Right lung (tissue), 10 donors: ENCODE measurements at places on chromosomes 7 and 10. TPM values are rescaled to one million over a fixed set of nuclear protein-coding genes. Genes with fewer than 3 reads are reported as not detected.

The OR13A1 gene
- not detected for polyA plus RNA-seq

DNA sequence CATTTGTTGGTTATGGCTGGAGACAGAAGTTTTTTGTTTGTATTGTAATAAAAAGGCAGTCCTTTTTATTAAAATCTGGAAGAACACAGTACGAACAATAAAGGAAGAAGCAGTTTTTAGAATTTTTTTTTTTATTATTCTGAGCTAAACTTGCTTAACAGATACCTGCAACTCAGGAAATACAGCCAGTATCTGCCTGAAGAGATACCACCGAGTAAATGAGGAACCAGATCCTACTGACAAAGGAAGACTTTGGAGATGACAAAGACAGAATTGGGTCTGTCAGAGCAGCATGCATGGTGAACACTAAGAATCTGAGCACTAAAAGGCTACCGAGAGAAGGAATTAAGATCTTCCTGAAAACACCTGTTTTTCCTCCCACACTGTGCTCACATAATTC, 1335.9 kb upstream of the SORCS1 start:
- no peak for DNase-seq

The CLEC2L gene
- polyA plus RNA-seq, result 0.78 TPM

- DNase-seq, result no peak
Measured at GRCh38 chr10:6601246-6601805, 21.2 kb upstream of the PRKCQ start.

- peak; percentile 46 for DNase-seq
Measured at GRCh38 chr7:14691597-14692203, 210.9 kb downstream of the DGKB start.

- no peak for DNase-seq
Measured at GRCh38 chr7:151007469-151007898, 16.7 kb downstream of the NOS3 start.

DNA sequence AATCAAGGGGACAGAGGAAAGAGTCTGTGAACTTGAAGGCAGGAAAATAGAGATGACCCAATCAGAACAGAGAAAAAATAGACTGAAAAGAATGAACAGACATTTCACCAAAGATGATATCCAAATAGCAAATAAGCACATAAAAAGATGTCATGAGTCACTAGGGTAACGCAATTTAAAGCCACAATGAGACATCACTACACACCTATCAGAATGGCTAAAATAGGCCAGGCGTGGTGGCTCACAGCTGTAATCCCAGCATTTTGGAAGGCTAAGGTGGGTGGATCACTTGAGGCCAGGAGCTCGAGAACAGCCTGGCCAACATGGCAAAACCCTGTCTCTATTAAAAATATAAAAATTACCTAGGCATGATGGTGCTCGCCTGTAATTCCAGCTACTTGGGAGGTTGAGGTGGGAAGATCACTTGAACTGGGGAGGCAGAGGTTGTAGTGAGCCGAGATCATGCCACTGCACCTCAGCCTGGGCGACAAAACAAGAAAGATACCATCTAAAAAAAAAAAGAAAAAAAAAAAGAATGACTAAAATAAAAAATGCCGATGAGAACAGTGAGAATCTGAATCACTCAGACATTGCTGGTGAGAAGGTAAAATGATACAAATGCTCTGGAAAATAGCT, 100.9 kb downstream of the LHPP start:
- DNase-seq, result no peak

The ZWINT gene
- polyA plus RNA-seq, result 70.5 TPM
